Urinary bladder (tissue), 4 donors: ENCODE measurements at places on chromosomes 12 and 14. TPM values are rescaled to one million over a fixed set of nuclear protein-coding genes. Genes with fewer than 3 reads are reported as not detected.

GRCh38 chr14:96693252-96693820 is 103.8 kb upstream of the VRK1 start:
- no peak for DNase-seq

DNA sequence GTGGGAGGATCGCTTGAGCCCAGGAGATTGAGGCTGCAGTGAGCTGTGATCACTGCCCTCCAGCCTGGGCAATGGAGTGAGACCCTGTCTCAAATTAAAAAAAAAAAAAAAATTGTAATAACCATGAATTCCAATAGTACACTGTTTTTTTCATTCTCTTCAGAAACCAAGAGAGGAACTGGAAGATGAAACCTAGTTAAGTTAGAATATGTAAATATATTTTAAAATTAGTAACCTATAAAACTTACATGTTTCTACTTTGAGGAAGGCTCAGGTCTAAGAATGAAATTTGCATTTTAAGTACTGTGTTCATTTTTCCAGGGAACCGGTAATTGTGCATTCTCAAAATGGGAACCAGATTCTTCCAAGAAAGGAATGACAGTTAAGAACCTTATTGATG is 18.8 kb downstream of the KNTC1 start:
- DNase-seq = no peak

DNA sequence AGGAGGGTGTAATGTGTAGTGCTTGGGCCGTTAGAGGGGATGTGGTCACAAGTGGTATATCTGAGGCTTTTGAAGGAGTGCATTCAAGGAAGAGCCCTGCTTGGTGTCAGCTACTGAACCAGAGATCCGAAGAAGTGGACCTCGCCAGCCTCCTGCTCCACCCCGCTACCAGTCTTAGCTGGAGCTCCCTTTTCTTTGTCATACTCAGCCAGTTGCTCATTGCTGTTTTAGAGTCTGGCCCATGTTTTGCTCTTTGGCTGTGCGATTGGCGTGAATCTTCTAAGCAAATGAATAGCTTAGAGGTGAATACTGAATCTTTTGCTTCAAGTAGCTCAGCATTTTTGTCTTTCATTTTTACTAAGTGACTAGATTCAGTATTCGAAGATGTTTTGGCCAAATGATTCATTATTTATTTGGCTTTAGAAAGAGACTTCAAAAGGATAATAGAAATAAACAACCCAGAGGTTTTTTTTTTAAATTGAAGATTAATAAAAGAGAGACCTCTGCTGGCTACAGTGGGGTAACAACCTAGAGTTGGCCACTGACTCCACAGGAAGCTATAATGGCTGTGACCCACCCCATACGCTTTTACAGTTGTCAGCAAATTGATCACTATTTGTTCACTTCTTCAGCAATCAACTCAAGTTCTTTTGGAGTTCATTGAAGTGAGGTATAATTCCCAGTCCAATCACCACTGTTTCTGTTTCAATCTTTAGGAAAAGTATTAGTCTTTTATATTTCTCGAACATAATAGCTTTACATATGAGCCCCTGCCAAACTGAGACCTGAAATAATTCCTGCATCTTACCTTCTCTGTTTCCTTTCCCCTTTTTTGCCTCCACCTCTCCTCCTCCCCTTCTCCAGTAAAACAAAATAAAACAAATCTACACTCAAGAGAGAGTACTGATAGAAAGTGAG is 19.9 kb downstream of the CDKN1B start:
- DNase-seq = no peak

GRCh38 chr12:117552971-117553370 is 191.5 kb upstream of the NOS1 start:
- no peak for DNase-seq

- no peak for DNase-seq
Measured at GRCh38 chr12:124352839-124353238, 57.9 kb downstream of the RFLNA start.

GRCh38 chr14:102840115-102840514 is 62.9 kb downstream of the TRAF3 start:
- no peak for DNase-seq

- DNase-seq = no peak
Measured at GRCh38 chr14:56724013-56724412, 86.3 kb downstream of the OTX2 start.

GRCh38 chr14:86505808-86506207 is 975.9 kb downstream of the FLRT2 start:
- DNase-seq = no peak

The LUM gene
- 2,635 TPM for total RNA-seq

The GNB3 gene
- total RNA-seq = 2.5 TPM

The TBX3 gene
- total RNA-seq = 123 TPM

The STON2 gene
- total RNA-seq = 53.5 TPM
